ENCODE measurements at places on chromosomes 4 and X.

DNA sequence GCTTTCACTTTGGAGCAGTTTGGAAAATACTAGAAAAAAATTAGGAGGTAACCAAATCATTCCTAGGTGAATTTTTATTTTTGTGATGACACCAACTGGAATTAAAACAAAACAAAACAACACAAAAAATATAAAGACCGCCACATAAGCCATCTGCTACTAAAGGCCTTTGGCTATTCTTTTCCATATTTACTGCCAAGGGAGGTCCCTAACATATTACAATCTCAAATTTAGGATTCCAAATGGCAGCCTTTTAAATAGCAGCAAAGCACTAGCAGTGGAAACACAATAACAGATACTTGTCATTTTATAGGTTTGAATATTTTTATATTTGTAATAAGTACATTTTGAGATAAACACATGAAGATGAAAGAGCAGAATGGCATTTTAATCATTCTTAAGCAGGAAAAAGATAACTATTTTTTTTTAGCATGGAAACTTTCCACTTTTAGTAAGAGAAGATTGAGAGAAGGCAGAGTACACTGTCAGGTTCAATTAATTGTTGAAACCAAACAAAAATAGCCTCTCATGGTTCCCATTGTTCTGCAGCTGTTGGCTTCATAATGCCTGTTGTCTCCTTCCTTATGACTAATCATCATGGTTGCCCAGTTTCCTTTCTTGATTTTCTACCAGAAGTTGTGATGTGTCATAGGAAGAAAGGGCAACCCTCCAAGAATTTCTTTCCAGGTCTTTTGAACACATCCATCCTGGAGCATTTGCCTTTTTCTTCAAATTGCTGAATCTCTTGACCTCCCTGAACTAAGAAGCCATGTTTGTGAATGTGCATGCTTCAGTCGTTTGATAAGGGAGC lies 219.0 kb upstream of the EMCN start:
- no peak for DNase-seq

DNA sequence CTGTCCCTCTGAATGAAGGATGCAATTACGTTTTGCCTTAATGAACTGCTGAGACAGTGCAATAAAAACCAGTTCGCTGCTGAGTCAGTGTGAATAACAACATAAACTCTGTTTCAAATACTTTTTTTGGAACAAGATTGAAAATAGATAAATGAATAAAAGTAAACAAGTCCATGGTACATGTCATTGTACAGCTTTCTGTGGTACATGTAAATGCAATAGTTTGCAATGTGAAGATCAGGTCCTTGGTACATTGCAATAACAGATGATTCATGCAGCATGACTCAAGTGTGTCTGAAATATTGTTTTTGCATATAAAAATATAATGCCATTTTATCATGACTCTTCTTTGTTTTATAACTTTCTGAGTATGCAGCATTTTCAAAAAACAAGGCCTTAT lies 193.4 kb upstream of the PACRGL start:
- no peak for DNase-seq

GRCh38 chrX:68440940-68441339 lies 7.6 kb upstream of the OPHN1 start:
- no peak for DNase-seq

- no peak for DNase-seq
These were observed 362.9 kb downstream of the DHRSX start for GRCh38 chrX:2137882-2138281.

- DNase-seq: no peak
These were observed 32.0 kb downstream of the DCTD start for GRCh38 chr4:182885022-182885737.

DNA sequence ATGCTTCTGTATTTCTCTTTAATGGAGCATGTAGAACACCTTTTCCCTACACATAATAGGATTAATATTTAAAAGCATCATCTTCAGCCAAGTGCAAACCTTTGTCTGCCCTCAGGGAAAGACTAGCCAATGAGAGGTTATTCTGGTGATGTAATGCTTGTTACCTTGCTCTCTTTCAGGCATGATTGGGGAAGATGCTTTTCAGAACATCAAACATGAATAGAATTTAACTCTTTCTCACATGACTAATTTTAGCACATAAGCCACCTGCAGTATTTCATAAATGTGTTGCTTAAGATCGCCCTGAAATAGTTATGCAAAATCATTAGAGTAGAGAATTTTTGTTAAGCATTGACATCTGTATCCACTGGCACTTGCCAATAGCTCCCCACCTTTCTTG lies 10.7 kb upstream of the EPGN start:
- DNase-seq: no peak

- no peak for DNase-seq
These were observed 98.0 kb downstream of the NAA11 start for GRCh38 chr4:79227860-79228259.

DNA sequence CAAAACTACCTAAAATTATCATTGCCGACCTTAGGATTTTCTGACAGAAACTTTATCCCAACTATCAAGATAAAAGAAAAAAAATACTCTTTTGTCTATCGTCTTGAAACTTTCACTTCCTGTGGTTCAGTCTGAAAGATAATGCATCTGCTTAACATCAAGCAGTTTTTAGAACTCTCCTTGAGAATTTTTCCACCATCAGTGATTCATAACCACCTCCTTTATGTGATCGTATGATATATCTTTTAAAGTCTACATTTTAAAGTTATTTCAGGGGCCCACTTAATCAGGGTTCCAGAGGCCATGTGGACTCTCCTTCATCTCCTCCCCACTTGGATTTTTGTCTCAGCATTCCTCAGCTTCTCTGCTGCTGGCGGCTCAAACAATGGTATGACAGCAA lies 272.8 kb upstream of the TENM3 start:
- no peak for DNase-seq

- no peak for DNase-seq
These were observed 231.7 kb downstream of the FBXW7 start for GRCh38 chr4:152304220-152304619.

- DNase-seq: no peak
These were observed 95.1 kb downstream of the RASL11B start for GRCh38 chr4:52957220-52957686.

GRCh38 chrX:103918571-103919269 lies 43.7 kb upstream of the TMSB15B start:
- DNase-seq: peak; percentile 58

DNA sequence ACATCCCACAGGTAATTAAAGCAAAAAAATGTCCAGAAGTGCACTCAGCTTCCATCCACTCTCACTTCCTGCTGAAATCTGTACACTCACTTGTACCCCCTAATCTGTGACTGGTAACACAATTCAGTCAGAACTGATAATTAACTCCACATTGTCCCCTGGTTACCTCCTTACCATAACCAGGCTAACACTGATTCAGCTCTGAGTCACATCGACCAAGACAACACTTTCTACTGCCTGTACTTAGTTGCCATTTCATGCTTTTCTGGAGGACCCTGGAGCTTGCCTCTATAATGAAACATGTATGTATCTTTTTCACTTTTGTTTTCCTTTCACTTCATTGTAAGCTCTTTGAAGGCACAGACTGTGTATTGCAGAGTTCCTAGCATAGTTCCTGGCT lies 130.9 kb upstream of the GABRG1 start:
- DNase-seq: no peak

DNA sequence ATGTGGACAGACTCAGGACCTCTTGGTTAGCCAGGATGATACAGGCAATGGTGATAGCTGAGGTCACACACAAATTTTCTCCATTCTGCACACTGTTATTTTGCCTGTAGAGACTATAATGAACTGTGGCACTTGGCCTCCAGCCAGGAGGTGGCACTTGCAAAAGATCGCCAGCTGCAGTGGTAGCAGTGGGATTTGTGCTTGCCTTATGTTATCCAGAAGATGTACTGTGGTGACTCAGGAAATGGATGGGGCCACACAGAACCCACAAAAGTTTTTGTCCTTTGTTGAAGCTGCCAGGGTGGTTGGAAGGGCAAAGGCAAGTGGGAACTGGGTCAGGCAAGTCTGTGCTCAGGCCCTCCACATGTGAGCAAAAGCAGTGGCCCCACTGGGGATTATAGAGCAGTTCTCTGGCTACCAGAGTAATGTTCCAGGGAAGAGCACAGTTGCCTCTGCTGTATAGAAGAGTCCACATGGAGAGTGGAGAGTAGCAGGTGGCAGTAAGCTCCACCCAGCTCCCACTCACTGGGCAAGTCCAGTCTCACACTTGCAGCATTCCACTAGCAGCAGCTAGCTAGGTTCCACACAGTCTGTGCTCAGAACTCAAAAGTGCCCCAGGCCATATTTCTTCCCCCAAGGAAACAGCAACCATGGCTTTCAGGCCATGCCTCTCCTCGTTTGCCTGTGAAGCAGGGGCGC lies 5.9 kb upstream of the C4orf17 start:
- DNase-seq: no peak

DNA sequence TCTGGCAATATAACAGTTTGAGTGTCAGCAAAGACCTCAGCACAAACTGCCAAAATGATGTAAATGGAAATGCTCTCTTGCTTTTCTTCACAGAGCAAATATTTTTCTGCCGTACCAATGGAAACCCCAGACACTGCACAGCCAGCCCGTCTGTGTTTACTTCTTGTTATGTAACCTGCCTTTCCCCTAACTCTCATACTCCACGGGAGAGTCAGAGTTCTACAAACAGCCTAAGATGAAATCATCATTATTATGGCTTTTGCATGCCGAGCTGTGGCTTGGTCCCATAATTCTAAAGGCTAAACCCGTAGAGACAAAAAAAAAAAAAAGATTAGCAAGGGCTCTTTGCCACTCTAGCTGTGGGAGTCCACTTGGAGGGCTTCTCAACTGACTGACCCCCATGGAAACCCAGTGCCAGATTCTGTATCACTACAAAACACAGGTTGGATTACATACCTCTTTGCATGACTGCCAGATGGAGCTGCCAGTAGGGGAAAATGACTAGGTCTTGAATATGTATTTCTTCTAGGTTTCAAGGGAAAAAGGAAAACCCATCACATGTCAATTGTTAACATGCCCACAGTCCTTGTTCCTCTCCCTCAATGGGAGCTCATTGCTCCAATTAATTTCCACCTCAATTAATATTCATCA lies 197.2 kb upstream of the CNKSR2 start:
- no peak for DNase-seq

DNA sequence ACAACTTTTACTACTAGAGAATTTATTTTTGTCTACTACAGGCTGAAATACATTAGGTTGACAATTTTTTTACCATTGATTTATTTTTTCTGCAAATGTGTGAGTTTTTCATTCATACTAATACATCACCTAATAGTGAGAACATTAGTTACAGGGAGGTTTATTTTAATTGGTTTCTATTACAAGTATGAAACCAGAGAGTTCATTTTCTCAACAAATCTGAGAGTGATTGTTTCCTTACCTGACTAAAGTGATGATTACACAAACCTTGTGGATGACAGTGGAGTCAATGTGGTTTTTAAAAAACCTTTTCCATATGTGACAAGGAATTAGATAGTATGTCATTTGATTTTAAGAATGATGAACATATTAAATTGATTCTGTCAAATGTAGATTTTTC lies 227.4 kb downstream of the PALLD start:
- no peak for DNase-seq

- no peak for DNase-seq
These were observed 84.0 kb downstream of the ADAMTS3 start for GRCh38 chr4:72484981-72485380.

GRCh38 chr4:25818371-25818871 lies 44.4 kb downstream of the SEL1L3 start:
- no peak for DNase-seq
